ENCODE measurements at places on chromosomes 1 and 21. TPM values are rescaled to one million over a fixed set of nuclear protein-coding genes. Genes with fewer than 3 reads are reported as not detected.

DNA sequence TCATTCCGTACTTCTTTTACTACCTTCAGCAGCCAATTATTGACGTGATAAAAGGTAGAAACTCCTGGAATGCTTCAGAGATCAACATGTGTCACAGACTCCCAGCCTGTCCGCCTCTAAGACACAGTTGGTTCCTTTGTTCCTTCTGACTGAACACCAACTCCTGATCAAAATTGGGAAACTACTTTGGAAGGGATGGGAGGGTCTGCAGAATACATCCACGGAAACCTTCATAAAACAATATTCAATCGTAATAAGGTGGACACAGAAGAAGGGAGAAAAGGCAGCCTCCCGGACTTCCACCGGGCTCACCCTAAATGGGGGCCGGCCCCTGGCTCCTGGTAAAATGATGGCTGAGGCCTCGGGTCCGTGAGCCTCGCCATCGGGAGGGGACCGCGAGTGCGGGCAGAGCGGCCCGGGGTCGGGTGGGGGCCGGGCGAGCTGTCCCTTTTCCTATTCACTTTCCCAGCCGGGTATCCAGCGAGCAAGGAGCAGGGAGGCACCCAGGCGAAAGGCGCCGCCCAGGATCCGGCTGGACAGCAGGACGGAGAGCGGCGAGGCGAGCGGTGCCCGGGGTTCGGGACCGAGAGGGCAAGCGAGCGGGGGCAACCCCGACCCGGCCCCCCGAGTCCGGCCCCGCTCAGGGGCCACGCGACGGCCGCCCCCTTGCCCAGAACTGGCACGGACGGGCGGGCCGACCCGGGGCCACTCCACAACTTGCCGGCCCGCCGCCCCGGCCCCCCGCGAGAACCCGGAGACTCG, 805 bp downstream of the NRIP1 start:
- no peak for DNase-seq

Gene PHLDA3
- polyA plus RNA-seq, result not detected

Gene LIPI
- polyA plus RNA-seq, result not detected

- no peak for DNase-seq
Measured at GRCh38 chr1:93699049-93699384, 17.4 kb upstream of the BCAR3 start.

DNA sequence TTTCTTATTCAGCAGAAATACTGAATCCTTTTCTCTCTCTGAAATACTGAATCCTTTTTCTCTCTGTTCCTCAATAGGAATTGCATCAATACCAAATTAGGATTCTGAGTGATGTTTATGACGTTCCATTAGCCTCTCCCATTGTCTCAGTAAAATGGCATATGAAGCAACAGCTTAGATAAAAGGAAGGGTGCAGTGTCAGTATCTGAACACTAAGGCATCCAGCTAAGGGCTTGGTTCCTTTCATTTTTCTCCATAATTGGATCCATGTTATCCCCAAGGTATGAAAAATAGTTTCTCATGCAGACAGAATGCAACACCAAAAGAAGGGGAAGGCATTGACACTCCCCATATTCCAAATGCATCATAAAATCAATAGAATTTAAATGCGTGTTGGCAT, 61.5 kb upstream of the RAVER2 start:
- DNase-seq, result no peak

Gene TAL1
- polyA plus RNA-seq, result 0.08 TPM

GRCh38 chr1:221541296-221541695, 200.6 kb downstream of the DUSP10 start:
- no peak for DNase-seq

- DNase-seq, result no peak
Measured at GRCh38 chr1:229155472-229155871, 115.4 kb upstream of the RAB4A start.

DNA sequence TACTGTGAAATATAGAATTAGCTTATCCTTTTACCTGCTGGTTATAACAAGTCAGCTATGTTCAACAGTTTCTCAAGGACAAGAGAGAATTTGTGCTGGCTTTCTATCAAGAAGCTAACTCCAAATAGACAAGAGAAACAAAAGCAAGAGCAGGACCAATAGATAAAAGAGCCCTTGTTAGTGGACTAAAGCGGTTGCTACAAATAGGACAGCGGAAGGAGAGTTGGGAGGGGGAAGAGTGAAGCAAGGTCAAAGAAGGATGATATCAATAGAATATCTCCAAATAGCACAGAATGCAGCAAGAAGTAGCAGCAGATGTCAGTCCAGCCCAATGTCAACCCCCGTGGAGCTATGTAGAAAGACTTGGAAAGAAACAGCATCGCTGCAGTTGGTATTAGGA, 53.0 kb upstream of the AKT3 start:
- no peak for DNase-seq

Gene ELF3
- polyA plus RNA-seq, result not detected

Gene OR10X1
- not detected for polyA plus RNA-seq

Gene ANGPTL3
- polyA plus RNA-seq, result not detected

DNA sequence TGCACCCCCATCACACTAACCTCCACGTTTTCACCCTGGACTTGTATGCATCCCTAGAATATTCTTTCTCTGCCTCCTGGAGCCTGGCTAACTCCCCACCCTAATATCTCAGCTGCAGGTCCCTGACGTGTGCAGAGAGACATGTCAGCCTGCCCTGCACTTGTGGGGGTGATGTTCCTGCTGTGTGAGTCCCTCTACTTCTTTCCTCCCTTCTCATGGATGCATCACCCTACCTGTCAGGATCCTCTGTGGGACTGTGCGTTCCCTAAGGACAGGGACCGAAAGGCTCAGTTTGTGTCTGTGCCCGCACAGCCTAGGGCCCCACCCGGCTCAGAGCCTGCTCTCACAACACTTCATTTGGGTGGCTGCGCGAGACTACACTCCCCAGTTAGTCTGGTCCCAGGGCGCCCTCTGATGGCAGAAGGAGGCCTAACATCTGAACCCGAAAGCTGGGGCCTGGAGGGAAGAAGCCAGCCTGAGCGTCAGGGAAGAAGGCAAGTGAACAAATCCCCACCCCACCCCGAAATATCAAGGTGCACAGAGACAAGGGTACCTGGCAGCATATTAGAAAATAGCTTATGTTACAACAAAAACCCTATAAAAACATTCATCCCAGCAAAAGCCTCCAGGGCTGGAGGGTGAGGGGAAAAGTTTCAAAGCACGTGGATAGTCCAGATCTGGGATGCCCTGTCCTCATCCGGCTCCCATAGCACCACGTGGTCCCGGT, 3.7 kb downstream of the CD52 start:
- DNase-seq, result peak; percentile 88

GRCh38 chr1:28259934-28260802, 850 bp downstream of the SESN2 start:
- DNase-seq, result peak; percentile 22

DNA sequence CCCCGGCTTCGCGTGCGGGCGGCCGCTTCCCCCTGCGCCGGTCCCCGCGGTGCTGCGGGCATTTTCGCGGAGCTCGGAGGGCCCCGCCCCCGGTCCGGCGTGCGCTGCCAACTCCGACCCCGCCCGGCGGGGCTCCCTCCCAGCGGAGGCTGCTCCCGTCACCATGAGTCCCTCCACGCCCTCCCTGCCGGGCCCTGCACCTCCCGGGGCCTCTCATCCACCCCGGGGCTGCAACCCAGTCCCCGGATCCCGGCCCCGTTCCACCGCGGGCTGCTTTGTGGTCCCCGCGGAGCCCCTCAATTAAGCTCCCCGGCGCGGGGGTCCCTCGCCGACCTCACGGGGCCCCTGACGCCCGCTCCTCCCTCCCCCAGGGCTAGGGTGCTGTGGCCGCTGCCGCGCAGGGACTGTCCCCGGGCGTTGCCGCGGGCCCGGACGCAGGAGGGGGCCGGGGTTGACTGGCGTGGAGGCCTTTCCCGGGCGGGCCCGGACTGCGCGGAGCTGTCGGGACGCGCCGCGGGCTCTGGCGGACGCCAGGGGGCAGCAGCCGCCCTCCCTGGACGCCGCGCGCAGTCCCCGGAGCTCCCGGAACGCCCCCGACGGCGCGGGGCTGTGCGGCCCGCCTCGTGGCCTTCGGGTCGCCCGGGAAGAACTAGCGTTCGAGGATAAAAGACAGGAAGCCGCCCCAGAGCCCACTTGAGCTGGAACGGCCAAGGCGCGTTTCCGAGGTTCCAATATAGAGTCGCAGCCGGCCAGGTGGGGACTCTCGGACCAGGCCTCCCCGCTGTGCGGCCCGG, 159.2 kb downstream of the RUNX1 start:
- peak; percentile 78 for DNase-seq

DNA sequence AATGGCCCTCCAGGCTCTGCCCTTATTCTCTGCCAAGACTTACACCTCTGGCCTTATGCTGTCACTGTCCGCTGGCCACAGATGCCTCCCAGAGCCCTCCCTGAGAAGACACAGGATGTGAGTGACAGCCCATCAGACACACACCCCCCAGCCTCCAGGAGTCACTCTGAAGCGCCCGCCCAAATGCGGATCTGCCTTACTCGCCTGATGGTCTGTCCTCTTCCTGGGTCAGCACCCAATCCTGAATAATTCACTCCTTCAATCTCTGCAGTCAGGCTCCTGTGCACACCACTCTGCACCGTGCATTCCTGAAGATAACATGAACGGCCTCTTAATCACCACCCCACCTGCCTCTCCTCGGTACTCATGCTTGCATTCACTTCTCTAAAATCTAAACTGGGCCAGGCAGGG, 14.7 kb downstream of the CLSTN1 start:
- peak; percentile 16 for DNase-seq

GRCh38 chr1:177476676-177477075, 305.9 kb downstream of the BRINP2 start:
- DNase-seq, result no peak

Gene SFN
- not detected for polyA plus RNA-seq

Gene IL20
- polyA plus RNA-seq, result not detected

Gene EEIG2
- 2.5 TPM for polyA plus RNA-seq

GRCh38 chr1:245825128-245825901, 670.5 kb downstream of the KIF26B start:
- DNase-seq, result no peak

GRCh38 chr21:45859041-45859761, 122.4 kb upstream of the COL6A1 start:
- DNase-seq, result no peak

Gene SSU72
- polyA plus RNA-seq, result 255 TPM

GRCh38 chr1:5990913-5991312, 1.3 kb downstream of the NPHP4 start:
- DNase-seq, result no peak

DNA sequence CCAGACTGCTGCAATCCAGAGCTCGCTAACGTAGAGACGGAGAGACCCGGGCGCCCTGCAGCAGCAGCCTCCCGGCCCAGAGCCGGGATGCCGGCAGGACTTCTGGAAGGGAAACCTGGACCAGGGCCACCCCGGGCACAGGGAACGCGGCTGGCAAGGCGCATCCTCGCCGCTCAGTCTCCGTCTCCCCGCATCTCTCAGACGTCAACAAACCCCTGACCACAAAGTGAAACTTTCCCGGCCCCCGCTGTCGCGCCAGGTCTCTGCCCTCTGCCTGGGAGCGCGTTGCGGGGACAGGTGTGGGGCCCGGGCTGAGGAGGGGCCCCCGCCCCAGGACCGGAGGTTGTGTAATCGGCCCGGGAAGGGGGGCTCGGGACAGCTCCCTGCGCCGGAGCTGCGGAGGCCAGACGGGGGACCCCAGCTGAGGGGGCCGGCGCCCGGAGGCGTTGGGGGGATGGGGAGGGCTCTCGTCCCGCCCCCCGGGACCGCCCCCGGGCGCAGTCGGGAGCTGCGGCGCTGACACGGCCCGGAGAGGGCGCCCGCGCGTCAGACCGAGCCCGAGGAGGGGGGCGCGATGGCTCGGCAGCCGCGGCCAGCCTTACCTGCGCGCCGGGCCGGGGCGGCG, 116.6 kb upstream of the HIVEP3 start:
- DNase-seq, result no peak

- DNase-seq, result no peak
Measured at GRCh38 chr1:4960782-4961475, 306.5 kb downstream of the AJAP1 start.

- DNase-seq, result no peak
Measured at GRCh38 chr1:171788696-171789095, 7.2 kb downstream of the METTL13 start.

- no peak for DNase-seq
Measured at GRCh38 chr1:240235521-240236288, 144.0 kb downstream of the FMN2 start.

DNA sequence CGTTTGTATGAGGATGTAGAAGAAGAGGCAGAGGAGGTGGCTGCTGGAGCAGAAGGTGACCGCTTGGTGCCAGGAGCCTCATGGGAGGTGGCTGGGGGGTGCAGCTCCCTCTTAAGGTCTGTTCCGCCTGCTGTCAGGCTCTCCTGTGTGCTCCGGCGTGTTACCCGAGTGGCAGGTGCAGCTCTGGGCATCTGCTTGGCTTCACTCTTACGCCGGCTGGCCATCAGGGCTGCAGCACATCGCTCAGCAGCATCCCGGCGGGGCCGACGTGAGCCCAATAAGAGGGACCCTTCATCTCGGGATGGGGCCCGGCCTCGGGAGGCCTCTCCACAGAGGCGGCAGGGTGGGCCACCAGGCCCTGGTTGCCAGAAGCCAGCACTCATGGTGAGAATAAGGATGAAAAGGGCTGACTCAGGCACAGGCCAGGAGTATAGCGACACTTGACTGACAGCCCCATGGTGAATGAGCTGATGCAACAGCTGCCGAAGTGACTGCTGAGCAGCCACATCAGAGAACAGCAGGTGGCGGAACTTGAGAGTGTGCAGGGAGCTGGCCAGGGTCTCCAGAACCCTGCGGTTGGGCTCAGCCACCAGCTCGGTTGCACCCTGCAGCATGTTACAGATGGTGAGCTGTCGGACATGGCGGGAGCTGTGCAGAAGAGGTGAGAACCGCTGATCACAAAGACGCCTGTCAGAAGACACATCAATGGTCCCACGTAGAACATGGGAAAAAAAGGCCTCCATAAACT, 17.5 kb downstream of the LRRC41 start:
- DNase-seq, result no peak

DNA sequence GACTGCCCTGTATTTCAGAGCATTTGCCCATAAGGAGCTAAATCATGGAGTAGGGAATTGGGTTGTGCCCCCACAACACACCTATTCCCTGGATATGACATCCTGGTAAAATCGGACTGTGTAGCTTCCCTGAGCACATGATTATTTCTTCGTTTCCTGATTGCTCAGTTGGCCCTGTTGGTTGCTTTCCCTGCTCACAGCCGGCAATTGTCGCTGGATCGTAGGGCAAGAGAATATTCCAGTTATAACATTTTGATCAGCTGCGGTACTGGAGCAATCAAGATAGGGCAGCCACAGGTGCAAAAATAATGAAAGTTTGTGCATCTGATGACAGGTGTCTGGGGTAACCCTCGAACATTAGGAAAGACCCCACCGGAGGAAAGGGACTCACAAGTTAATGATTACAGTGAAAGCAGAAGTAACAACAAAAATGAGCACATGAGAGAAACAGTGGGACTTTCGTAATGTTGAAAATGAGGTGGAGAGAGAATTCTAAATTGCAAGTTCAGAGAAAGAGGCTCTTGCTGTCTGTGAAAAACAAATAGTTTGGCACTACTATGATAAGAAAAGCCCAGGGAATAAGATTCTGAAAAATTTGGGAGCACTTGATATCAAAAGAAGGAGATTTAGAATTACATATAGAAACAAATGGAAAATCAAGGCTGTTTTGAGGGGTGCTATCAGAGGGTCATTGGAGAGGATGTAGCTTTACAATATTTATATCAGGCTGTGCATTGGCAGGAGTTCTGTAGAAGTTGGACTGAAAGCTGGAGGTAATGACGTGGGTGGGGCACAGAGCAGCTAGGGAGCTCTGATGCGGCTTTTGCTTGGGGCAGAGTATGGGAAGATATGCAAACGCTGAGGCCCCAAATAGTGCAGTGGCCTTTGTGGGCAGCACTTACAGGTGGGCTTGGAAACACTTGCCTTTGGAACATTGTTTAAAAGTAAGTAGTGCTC, at the start of gene MAB21L3:
Gene MAB21L3, plus strand, starts transcription at position 833 of the 957 bp plus-strand sequence. CDS start 1,217 bp downstream, outside the sequence.
- no peak for DNase-seq

GRCh38 chr1:53197291-53198200, 922 bp downstream of the CPT2 start:
- no peak for DNase-seq

Gene LRRN2
- 0.11 TPM for polyA plus RNA-seq

Gene GPR52
- polyA plus RNA-seq, result not detected

All from naive B cell (primary cell).